ENCODE measurements at places on chromosomes 13 and 19. TPM values are rescaled to one million over a fixed set of nuclear protein-coding genes. Genes with fewer than 3 reads are reported as not detected.

- H3K4me3 ChIP-seq, result no peak overlapping the region
- H3K27ac ChIP-seq, result no peak overlapping the region
- peaks cover 11% of the 10 kb centered on the region for H3K4me1 ChIP-seq
- H3K36me3 ChIP-seq, result no peaks in the 10 kb centered on the region
These were observed 6.0 kb upstream of the TNFAIP8L1 start for GRCh38 chr19:4633140-4633967.

- H3K36me3 ChIP-seq, result no peaks in the 10 kb centered on the region
- no peaks in the 10 kb centered on the region for H3K27me3 ChIP-seq
- peak overlapping the region; percentile 70 for H3K27ac ChIP-seq
- peak; percentile 30 for DNase-seq
- no peak overlapping the region for H3K4me3 ChIP-seq
- peaks cover 28% of the 10 kb centered on the region for H3K4me1 ChIP-seq
These were observed 47.2 kb upstream of the POMP start for GRCh38 chr13:28611654-28612131.

DNA sequence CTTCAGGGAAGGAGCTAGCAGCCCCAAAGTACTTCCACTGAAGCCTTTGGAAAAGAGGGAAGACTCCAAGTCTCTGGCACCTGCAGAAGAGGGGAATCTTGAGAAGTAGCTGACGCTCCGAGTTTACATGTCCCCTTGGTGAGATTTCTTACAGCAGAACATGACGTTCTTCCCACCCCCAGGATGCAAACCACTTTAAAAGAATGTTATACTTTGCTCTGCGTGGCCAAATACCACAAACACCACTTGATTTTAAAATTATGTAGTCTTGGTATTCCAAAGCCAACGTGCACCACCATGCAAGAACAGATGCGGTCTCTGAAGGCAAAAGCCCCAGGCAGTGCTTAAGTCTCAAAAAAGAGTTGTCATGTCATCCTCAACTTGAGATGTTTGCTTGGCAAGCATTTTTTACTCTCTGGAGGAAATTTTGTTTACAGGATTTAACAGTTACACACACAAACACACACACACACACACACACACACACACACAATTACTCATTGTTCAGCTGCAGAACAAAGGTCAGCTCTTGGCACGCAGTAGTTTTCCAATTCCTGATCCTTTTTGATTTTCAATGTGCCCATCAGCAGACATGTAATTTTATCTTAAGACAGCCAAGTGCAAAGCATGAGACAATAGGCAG lies 106.1 kb downstream of the RGCC start:
- H3K27ac ChIP-seq, result no peak overlapping the region
- H3K4me1 ChIP-seq, result peaks cover 3% of the 10 kb centered on the region
- no peaks in the 10 kb centered on the region for H3K27me3 ChIP-seq
- DNase-seq, result no peak
- H3K36me3 ChIP-seq, result peaks cover 1% of the 10 kb centered on the region

Gene KHSRP
- 296 TPM for total RNA-seq

Gene TICAM1
- total RNA-seq, result 24.0 TPM
